ENCODE measurements at places on chromosomes 7 and 10.

- no peak for DNase-seq
Measured at GRCh38 chr10:46040004-46040403, 6.1 kb downstream of the MSMB start.

GRCh38 chr7:130349911-130350782 is 5.5 kb downstream of the CPA5 start:
- peak; percentile 88 for DNase-seq

DNA sequence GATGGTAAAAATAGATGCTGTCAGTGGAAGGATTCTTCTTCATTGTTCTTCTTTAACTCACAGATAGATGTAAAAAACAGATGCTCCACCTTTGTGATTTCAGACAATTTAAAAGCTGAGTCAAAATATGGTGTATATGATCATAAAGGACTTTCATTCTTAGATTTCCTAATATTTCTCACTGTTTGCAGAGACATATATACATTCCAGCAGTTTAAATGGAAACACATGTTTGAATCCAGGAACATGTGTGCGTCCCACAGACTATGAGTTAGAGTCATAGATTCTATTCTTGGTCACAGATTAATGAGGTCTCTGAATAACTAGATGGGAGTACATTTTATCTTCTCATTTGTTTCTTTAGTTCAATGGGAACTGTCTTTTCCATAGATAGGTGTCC is 109.6 kb downstream of the BICC1 start:
- DNase-seq, result no peak

DNA sequence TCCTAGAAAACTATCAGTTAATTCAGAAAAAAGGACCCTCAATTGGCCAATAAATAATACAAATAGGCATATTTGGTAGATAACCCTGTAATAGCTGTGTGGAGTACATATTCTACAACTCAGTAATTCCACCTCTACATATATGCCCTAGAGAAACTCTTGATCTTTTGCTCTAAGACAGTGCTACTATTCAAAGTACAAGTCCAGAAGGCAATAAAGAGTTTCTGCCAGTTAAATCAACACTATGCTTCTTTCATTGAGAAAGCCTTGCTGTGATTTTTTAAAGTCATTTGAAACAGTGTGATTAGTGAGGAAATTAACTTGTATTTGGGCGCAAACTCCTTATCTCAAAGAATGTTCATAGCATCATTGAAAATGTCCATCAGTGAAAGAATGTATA is 75.6 kb downstream of the ZNRF2 start:
- DNase-seq, result no peak

GRCh38 chr7:73822319-73823173 is 8.2 kb upstream of the CLDN4 start:
- peak; percentile 95 for DNase-seq

DNA sequence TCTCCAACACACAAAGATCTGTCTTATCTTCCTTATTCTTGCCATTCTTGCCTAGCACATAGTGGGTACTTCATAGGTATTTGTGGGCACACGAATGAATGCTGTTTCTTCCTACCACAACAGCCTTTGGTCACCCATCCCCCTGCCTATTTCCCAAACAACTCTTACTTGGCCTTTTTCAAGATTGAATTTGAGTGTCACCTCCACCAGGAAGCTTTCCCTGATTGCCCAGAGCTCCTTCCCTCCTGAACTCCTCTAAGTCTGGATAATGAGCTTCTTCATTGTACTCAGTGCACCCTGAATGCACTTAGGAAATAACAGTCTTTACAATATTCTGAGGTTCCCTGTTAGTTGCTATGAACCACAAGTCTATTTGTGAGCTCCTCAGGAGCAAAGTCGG is 11.6 kb upstream of the PDZD8 start:
- DNase-seq, result no peak

- no peak for DNase-seq
Measured at GRCh38 chr7:148334441-148334956, 256.1 kb upstream of the C7orf33 start.

- no peak for DNase-seq
Measured at GRCh38 chr7:99314504-99314903, 11.2 kb upstream of the ARPC1A start.

- peak; percentile 58 for DNase-seq
Measured at GRCh38 chr10:94131885-94132284, 138.2 kb downstream of the PLCE1 start.

- DNase-seq, result peak; percentile 63
Measured at GRCh38 chr7:94701555-94701973, 45.6 kb upstream of the SGCE start.
